ENCODE measurements at places on chromosomes 4 and X.

DNA sequence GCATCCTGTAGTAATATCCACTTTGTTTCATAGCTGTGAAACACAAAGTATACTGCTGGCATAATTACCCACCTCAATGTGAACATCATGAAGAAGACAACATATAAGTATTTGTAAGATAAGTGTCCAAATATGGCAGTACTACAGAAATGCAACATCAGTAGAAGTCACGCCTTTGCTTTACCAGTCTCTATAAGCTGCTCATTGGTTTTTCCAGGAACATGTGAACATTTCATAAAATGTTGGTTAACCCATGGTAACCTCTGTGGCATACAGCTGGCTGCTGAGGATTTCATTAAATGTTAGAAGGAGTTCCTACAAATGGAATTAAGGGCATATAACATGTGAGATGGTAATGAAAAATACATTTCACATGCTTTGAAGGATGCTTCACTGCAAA lies 77.6 kb downstream of the PPP3CA start:
- no peak for DNase-seq

DNA sequence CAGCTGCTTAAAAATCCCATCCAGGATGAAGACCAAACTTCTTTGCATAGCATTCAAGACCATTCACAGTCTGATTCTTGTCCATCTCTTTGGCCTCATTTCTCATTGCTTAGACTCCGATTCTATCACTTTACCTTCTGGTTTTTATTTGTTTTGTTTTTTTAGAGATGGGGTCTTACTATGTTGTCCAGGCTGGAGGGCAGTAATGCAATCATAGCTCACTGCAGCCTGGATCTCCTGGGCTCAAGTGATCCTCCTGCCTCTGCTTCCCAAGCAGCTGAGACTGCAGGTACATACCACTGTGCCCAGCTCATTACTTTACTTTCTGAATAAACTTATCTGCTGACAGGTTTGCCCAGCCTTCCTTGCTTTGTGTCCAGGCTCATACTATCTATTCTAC lies 152.8 kb downstream of the TMEM164 start:
- DNase-seq = no peak

DNA sequence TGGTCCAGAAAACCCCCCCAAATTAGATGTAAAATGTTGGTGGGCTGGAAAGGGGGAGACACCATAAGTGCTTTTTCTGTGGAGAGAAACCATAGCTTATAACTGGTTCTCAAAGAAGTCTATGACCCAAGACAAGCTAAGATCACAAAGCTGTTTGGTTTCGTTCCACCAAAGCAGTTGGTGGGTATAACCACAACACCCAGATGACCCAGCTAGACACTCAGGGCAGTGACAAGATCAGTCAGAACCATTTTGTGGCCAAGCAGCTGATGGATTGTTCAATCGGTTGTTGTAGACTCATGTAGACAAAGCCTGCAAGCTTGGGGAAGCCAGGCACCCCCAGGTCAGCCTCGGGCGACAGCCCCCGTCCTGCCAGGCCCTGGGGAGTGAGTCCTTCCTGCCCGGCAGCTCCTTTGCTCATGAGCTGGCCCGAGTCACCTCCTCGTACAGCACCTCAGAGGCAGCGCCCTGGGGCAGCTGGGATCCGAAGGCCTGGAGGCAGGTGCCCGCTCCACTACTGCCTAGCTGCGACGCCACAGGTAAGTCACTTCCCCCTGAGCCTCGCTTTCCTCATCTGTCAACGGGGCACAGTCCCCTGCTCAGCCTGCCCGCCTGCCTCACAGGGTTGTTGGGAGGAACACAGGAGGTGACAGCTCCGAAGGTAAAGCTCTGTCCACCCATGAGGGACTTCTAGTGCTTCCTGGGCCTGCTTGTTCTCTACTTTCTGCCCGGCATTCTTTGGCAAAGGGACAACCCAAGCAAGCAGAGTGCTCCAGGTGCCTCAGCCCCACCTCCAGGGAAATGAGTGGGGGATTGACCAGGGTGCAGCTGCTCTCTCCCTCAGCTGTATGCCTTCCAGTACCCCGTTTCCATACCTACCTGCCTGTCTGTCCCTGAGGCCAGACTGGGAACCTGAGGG lies 65.2 kb upstream of the MTM1 start:
- no peak for DNase-seq

DNA sequence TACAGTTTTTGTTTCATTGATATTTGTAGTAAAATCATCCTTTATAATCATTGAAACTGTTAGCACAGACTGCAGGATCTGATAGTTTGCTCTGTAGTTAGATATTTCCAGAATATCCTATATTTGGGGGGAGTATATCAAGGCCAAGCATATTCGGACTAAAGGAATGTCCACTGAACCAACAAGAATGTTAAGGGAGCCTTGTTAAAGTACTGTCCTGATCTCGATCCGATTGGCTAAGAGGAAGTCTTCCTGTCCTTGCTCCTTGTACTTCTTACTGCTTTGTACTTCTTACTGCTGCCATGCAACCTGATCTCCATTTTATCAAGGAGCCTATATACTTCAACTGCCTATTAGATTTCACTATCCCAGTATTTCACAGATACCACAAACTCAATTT lies 449.3 kb downstream of the RPA4 start:
- DNase-seq = no peak

GRCh38 chrX:20514358-20514757 lies 247.6 kb upstream of the RPS6KA3 start:
- peak; percentile 21 for DNase-seq

DNA sequence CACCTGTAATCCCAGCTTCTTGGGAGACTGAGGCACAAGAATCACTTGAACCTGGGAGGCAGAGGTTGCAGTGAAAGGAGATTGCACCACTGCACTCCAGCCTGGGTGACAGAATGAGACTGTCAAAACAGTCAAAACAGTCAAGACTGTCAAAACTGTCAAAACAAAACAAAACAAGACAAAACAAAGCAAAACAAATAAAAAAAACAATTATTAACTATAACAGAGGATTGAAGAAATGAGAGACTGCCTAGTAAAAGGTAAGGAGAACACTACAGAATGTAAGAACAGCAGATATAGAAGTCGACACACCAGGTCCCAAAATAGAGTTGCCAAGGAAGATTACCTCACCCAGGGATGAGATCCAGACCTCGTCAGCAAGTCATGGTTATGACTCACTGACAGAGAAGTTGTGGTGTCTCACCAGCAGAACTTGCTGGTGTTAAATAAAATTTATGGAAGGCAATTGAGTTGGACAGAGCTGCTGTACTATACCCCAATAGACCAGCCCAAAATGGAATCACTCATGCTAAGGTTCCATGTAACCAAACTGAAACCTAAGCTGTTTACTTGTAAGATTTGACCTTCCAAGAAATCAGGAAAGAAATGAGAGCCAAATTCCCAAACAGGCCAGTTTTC lies 32.1 kb upstream of the GK start:
- peak; percentile 2 for DNase-seq

DNA sequence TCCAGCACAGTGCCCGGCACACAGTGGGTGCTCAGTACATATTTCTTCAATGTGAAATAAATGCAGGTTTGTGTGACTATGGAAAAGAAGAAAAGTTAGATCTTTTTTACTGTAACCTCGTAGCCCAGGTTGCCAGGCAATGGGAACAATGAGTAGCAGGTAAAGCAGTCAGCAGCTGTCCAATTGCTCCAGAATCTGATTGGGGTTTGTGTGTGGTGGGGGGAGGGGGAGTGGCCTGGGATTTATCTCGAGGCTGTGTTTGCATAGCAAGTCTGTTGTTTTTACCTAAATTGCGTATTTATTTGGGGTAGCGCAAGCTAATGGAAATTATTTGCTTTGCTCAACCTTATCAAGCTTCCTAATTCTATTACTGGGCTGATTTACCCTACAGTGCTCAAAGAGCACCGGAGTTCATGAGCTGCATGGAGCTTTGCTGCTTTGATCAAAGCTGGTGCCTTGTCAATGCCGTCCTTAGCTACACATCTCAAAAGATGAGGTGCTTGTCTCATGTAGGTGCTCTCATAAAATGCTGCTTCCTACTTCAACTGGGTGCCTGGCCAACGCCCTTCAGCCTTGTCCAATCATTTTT lies 145.0 kb upstream of the DGKK start:
- no peak for DNase-seq

DNA sequence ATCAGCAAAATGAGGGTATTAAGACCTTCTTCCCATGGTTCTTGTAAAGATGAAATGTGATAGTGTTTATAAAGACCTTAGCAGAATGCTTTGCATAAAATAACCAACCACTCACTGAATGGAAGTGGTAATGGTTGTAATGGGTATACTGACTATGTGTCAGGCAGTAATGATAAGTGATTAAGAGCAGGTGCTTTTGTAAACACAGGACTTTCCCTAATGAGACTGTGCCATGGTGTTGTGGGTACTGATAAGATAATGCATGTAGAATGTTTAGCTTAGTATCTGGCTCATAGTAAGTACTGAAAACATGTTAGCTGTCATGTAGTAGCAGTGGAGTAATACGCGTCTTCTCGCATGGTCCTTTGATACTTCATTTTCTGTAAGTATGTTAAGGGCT lies 6.9 kb downstream of the LSM6 start:
- no peak for DNase-seq

DNA sequence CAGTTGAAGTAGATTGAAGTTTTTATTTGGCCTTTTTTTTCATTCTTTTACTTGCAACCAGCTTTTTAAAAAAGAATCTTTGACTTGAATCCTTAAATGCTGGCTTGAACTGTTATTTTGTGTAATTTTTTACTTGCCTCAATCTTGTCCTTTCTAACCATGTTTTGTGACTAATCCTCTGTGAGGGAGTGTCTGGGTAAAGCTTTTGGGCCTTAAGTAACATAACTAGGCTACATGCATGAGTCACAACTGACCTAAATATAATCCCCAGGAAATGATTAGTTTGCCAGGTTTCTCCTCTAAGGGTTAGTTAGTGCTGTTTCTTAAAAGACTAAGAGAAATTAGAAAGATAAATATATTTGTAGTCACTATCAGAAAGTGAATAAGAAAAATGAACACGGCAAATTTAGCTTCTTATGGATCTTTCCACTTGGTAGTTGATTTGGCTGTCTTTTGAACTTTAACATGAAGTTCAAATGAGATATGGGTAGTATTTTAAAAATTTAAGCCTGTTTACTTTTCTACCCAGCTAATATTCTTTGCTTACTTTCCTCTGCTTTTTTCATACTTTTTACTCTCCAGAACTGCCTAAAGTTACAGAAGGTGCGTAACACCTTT lies 13.0 kb downstream of the EXOC1 start:
- DNase-seq = peak; percentile 1

- DNase-seq = no peak
These were observed 832.5 kb upstream of the GRID2 start for GRCh38 chr4:91471280-91471679.

DNA sequence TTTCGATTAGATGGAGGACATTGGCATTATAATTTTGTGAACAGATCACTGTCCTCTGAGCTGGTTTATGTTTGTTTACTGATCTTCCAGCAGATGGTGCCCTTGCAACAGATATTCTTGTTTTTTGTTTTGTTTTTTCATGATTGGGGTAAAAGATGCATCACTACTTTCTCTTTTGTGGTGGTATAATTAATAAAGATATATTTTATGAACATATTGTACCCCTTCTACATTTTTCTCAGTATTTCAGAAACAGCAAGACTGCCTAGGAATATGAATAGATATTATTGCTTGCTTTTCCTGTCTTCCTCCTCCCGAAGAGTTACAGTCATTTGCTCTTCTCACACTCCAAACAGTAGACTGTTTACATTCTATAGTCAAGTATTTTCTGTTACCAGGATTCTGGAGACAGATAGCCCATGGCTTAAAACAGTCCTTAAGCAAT lies 905.2 kb downstream of the TRAM1L1 start:
- DNase-seq = peak; percentile 2

GRCh38 chr4:144709793-144710525 lies 64.0 kb downstream of the HHIP start:
- peak; percentile 48 for DNase-seq

GRCh38 chr4:78039678-78040077 lies 17.4 kb upstream of the FRAS1 start:
- no peak for DNase-seq

DNA sequence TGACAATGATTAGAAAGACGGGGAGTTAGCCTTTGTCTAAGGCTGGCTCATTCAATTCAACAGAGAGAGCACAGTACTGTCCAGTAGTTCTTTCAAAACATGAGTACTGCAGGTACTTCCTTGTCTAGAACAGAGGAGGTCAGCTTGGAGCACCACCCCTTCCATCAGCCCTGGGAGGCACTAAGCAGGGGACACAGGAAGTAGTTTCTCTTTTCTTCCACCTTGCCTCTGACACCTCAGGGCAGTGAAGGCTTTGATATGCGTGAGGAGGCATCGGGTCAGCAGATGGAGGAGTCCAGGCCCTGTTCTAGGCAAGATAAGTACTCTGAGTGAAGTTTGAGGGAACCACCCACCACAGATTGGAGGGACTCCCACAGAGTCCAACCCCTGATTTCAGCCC lies 33.1 kb downstream of the MAGEB10 start:
- no peak for DNase-seq

- peak; percentile 1 for DNase-seq
These were observed 83.6 kb upstream of the GUCY1A1 start for GRCh38 chr4:155582971-155583437.

DNA sequence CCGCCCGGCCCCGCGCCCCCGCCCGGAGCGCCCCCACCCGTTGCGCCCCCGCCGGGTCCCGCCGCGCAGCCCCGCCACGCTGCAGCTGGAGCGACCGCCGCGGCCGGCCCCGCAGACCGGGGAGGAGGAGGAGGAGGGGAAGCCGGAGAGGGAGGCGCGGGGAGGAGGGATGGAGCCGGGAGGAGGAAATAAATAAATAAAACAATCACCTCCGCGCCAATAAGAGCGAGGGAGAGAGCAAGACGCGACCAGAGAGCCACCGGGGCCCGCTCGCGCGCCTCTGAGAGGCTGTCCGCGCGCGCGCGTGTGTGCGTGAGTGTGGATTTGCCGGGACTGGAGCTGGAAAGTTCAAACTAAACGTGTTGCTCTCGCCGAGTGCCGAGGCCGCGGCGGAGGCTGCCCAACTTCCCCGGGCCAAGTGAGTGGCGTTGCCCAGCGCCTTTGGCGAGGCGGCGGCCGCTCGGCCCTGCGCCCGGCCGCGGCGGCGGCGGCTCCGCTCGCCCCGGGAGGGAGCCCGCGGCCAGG lies 2184.4 kb upstream of the TENM3 start:
- peak; percentile 32 for DNase-seq

DNA sequence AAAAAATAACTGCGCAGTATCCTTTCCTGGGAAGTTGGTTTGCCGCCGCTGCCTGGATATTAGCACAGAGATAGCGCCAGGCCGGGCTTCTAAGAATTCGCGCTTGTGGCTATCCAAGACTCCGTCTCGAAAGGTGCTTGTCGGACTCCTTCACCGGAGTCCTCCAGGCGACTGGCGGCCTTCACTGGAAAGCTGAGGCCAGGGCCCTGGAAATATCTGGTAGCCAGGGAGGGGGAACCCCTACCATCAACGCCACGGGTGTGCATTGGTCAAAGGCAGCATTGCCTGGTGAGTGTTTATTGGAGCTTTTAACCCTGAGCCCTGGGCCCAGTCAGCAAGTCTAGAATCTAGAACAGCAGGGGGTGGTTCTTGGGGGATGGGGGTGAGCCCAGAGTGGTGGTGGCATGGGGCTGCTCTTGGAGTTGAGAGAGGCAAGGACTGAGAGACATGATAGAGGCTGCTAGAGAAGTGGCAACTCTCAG lies 577 bp upstream of the PIM2 start:
- peak; percentile 22 for DNase-seq

All from Calu3 (cell line).